ENCODE measurements at places on chromosomes 3 and 15. TPM values are rescaled to one million over a fixed set of nuclear protein-coding genes. Genes with fewer than 3 reads are reported as not detected.

SNTN gene
- polyA plus RNA-seq: not detected

CCR8 gene
- not detected for polyA plus RNA-seq

MCF2L2 gene
- polyA plus RNA-seq: 0.03 TPM

ROPN1 gene
- polyA plus RNA-seq: not detected

SLC6A1 gene
- polyA plus RNA-seq: not detected

PRRT3 gene
- 1.7 TPM for polyA plus RNA-seq

DNASE1L3 gene
- 0.66 TPM for polyA plus RNA-seq

PSTPIP1 gene
- 69.2 TPM for polyA plus RNA-seq

SNUPN gene
- 10.8 TPM for polyA plus RNA-seq

Measured in B cell (primary cell).